HAP-1 (cell line): ENCODE measurements at places on chromosomes 11 and 22.

- DNase-seq: no peak
Measured at GRCh38 chr11:78808923-78809322, 234.3 kb upstream of the NARS2 start.

GRCh38 chr11:110069158-110069737, 23.9 kb upstream of the ZC3H12C start:
- no peak for DNase-seq

DNA sequence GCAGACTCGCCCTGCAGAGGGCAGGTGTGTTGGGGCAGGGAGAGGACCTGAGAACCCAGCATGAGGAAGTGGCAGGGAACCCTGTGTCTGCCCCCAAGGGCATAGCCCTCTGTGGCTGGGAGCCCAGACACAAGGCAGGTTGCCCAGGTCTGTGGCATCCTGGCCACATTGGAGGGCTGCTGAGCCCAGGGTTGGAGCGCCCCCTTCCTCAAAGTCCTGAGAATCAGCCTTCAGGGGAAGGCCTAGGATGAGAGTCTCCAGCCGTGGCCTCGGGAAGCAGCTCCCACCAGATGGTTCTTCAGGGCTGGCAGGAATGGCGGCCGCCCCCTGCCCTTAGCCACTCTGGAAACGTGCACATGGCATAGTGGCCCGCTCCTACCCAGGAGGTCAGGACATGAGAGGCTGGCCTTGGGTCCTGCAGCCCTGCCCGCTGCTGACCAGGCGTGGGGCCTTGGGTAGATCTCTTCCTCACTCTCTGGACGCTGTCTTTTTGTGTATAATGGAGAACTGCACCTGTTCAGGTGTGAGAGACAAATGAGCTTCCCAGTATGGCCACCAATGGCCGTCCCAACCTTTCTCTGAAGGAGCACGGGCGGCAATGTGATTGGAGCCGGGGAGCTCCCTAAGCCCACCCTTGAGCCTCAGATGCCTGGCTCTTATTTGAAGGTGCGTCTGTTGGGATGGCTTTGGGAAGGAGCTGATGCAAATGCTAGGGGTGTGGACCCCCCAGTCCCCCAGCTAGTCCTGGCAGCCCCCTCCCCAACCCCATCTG, 4.6 kb upstream of the CDC42BPG start:
- DNase-seq: no peak

- DNase-seq: no peak
Measured at GRCh38 chr22:26822313-26822712, 164.9 kb downstream of the MIAT start.

DNA sequence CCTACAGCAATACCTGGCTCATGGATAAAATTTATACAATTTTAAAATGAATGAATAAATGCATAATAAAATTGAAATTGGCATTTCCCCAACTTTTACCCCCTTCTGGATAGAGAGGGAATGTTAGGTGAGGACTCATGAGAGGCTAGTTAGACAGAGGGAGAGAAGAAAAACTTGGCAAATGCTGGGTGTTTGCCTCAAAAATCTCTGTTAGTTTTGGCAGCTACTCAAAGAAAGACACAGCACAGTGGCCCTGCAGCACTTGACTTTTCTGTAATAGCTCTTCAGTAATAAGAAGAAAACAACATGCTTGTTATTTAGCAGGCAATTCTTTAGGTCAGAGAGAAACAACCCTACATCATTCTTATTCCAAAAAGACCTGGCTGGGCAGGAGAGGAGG, 20.7 kb upstream of the IZUMO1R start:
- DNase-seq: no peak

GRCh38 chr11:3964935-3965604, 109.6 kb downstream of the STIM1 start:
- no peak for DNase-seq

DNA sequence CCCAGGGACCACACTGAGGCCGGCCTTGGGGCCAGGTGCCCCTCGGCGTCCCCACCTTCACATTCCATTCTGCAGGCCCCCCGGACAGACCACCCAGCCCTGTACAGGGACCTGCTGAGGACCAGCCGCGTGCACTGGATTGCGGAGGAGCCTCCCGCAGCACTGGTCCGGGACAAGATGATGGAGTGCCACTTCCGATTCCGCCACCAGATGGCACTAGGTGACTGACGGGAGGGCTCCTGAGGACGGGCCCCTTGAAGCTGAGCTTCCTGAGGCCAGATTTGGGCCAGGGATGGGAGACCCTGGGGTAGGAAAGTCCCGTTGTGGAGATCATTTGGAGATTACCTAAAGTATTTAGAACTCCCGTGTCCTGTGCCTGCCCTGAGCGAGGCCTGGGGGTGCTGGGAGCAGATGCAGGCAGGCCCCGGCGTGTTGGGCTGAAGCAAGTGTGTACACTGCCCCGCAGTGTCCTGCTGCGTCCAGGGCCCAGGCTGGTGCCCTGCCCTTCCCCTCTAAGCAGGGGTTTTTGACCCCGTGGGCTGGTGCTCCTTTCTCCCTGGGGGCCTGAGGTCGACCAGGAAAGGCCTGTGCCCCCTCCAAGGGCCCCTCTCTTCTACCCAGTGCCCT, 20.0 kb downstream of the TRMU start:
- DNase-seq: peak; percentile 90

DNA sequence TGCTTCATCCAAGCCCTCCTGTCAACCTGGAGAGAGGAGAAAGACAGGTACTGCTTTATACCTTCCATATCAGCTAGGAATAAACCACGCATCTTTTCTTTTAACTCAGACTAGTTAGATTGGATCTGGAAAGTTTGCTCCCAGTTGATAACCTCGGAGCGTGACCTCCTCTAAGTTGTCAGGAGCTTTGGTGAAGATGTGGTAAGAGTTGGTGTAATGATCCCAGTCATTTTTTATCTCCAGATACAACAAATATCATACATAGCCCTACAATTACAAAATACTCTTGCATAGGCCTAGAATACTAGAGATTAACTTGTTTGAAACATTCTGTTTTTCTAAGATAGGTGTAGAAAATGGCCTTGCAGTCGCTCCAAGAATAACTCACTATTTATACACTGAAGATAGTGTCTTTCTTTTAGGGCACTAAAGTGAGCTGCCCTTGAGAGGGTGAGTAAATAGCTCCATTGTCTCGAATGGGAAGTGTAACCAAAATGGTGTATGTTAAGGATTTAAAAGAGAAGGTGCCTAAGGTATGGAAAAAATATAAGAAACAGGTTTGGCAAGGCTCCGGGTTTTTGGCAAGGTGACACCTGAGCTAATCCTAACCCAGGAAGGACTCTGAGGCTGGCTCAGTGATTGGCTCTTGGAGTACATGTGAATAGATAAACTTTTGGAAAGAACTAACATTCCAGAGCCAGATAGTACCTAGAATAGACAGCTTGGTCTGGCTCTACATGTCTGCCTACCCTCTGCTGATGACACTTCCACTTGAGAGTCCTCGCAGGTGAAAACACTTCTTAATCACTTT, 59.4 kb downstream of the GLYATL1 start:
- DNase-seq: no peak

- no peak for DNase-seq
Measured at GRCh38 chr11:128563942-128564641, 23.3 kb downstream of the ETS1 start.

DNA sequence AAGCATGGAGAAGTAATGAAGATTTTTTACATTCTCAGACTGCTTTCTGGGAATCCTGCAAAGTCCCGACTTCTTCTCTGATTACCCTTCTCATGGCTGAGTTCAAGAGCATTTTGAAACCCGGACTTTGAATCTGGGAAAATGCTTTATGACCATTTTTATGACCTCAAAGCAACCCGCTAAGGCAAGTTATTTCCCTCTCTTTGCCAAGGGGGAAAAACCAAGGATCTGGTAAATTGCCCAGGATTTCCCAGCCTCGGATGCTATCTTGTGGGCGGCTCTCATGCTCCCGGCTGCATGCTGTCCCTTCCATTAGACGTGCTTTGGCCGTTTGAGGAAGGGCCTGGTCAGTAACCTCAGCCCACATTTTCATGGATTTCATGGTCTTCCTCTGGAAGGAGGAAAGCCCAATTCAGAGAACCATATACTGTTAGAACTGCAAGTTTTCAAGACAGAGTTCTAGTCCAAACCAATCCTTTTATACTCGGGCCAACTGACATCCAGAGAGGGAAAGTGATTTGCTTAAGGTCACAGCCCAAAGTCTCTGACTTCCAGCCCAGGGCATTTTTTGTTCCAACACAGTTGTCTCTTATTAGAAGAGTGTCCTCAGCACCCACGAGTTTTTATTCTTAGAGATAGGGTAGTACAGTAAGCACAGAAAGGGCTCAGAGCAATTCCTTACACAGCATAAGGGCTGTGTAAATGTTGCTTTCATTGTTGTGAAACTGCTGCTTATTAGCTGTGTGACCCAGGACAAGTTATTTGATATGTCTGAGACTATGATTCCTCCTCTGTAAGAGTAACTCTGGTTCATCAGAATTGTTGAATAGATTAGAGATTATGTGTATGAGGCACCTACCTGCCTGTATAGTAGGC, 77.4 kb downstream of the NAV2 start:
- no peak for DNase-seq

- DNase-seq: no peak
Measured at GRCh38 chr11:74731301-74732094, at the start of gene CHRDL2. Gene CHRDL2 (minus strand): TSS chr11:74731426. CDS start chr11:74730888, 538 bp downstream.

DNA sequence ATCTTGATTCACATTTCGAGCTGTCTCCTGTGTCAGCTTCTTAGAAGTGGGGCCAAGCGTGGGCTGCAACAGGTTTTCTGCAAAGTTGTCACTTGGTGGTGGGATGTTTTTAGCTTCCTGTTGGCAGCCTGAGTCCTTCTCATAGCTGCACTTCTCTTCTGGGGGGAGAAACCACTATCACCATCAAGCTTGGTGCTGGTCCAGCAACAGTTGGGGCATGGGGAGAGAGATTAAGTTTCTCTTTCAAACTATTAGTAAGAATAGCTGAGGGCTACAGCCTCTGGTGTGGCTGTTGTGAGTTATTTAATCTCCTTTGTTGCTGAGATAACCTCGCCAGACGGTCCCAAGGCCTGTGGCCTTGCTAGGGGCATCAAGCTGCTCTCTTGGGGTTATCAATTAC, 123.3 kb upstream of the CRYBB3 start:
- no peak for DNase-seq

DNA sequence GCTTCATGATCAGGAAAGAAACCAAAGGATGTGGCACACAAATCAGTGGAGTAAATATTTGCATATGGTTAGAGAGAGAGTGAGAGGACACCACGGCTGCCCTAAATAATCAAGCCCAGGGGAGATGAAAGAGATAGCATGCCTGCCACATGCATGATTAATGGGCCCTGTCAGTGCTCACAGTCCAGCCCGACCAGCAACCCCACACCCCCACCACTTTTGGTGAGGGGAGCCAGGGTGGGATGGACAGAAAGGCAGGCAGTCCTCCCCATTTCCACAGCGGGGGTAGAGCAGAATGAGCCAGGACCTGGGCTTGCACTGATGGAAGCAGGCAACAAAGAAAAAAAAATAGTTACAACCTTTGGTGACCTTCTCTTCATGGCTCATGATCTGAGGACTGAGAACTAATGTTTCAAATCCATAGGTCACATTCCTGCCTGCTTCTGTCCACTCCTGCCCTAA, 545.0 kb downstream of the ETS1 start:
- no peak for DNase-seq
